ENCODE measurements at places on chromosomes 5 and 9.

- no peak for DNase-seq
These were observed 272.2 kb downstream of the PLK2 start for GRCh38 chr5:58187432-58188261.

DNA sequence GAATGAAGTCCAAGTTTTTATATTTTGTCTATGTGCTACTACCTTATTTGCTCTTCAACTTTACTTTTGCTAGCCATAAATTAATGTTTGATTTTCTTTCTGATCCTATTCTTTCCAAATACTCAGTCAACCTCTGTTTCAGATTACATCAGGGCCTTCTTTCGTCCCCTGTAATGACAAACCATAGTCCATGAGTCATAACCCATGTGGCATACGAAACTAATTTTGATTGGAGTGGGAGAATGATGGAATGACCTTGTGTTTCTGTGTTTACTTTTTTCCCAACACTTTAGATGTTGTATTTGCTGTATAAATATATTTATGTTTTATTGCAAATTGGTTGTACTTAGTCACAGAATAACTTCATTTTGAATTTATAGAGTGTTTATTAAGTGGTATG, 1043.1 kb downstream of the DTWD2 start:
- DNase-seq = no peak

DNA sequence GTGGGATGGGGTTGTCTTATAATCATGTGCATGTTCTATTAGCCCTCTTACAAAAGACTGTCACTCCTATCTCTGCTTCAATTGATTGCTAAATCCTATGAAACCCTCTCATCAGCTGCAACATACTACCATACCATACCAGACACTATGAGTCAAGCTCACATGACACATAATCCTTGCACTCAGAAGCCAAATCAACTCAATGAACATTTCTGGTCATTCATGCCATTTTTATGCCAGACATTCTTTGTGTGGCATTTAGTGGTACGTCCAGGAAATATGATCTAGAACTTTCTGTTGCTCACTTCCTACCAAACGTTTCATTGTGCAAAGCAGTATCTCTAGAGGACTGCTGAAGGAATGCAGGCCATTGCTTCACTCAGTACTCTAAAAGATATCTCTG, 159.2 kb upstream of the GNA14 start:
- no peak for DNase-seq

GRCh38 chr9:105842023-105842644, 147.8 kb downstream of the TMEM38B start:
- peak; percentile 28 for DNase-seq
